ENCODE measurements at places on chromosomes 2 and 18.

- DNase-seq, result no peak
These were observed 525.6 kb downstream of the MBD2 start for GRCh38 chr18:53698907-53699306.

DNA sequence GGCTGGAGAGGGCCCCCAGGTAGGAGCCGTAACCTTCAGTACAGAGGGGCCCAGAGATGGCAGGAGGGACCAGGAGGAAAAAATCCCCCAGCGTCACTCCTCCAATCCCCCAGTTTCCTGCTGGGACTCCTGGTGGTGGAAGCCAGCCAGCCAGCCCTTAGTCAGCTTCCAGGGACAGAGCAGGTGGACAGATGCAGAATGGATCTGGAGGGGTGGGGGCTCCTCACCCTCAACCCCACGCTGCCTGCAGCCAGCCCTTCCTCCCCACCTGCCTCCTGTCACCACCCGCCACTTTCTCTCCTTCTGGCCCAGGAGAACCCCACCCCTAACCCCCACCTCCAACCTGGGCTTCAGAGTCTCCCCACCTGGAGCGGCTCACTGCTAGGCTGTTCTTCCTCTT is 21.1 kb downstream of the EMX1 start:
- DNase-seq, result no peak

DNA sequence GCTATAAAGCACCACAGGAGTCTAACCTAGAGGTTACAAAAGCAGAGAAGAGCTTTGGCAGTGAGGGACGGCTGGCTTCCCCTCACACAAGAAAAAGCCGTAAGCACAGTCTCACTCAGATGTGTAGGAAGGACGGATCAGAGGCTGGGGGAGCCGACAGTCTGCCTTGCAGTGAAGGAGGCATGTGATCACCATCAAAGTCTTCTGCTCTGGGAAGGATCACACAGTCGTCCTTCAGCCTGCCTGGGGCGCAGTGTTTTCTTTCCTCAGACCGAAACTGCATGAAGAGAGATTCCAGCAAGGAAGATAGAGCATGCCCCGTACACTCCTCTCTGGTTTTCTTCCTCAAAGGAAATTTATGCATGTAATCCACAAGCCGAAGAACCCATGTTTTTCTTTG is 24.1 kb downstream of the GATA6 start:
- DNase-seq, result no peak

DNA sequence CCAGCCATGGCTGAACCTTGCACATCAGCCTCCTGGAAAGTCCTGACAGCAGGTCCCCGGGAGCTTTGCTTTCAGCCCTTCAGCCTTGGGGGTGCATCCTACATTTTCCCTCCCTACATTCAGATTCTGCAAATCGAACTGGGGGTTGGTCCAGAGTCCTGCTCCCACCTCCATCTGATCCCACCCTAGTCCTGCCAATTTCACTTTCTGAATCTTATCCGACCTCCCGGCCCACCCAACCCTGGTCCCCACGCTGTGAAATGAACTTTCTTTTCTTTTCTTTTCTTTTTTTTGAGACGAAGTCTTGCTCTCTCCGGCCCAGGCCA is 47.8 kb upstream of the ODC1 start:
- no peak for DNase-seq

DNA sequence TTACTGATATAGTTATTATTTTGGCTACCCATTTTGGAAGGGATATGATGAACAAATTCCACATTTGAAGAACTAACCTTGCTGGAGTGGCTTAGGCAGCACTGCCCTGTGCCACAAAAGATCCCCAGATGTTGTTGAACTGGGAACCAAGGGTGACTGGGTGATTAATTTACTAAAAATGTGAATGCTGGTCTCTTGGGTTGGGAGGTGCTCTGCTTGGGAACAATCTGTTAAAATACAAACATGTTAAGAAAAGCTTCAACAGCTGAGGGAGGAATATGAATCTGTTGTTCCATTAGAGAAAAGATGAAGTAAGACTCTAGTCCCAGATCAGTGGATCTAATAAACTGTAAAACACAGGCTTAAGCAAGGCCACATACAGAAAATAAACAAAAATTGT is 1860.1 kb downstream of the SUCLG1 start:
- DNase-seq, result no peak

All from stimulated activated CD8-positive, alpha-beta memory T cell treated with anti-CD3 and anti-CD28 coated beads, Interleukin-15, amount 100 ng/mL, for 24 hours (primary cell).